ENCODE measurements at places on chromosomes 2 and 18.

DNA sequence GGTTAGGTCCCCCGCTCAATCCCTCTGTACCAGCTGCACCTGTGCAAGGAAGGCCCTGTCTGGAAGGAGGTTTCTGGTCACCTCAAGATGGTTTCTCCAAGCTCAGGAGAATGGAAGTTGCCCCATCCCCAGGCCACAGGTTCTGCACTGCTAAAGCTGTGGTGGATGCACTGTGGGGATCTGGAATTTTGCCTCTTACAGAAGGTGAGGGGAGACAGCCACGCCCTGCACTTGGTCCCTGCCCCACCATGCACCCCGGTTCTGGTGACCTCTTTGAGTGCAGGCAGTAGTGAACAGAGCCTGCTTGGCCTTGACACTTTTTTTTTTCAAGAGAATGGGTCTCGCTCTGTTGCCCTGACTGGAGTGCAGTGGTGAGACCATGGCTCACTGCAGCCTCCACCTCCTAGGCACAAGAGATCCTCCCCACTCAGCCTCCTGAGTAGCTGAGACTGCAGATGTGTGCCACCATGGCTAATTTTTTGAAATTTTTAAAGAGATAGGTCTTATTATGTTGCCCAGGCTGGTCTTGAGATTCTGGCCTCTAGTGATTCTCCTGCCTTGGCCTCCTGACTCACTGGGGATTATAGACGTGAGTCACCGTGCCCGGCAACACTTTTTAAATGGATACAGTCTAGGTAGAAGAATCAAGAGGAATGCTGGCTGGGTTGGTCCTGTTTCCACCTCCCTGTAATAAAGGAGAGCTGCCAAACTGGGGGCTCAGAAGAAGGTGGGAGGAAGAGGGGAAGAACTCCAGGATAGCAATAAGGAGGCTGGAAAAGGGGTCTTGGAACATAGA is 5.8 kb upstream of the NT5DC4 start:
- DNase-seq = no peak

GRCh38 chr2:234373481-234374149 is 123.3 kb downstream of the ARL4C start:
- no peak for DNase-seq

DNA sequence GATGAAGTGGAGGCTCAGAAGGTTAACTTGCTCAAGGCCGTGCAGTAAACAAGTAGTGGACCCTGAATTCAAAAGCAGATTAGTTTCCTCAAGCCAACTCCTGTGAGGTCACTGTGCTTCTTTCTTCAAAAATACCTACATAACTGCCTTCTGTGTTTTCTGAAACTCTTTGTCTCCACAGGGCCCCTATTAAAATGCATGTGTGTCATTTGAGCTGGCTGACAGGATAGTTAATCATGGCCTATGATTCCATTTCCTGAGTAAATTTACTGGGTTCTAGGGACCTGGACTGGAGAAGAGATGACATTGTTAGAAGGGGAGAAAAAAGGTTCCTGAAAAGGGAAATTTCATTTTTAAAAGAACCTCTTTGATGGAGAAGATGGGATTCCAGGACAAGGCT is 12.9 kb upstream of the DTNA start:
- DNase-seq = no peak

GRCh38 chr18:22320155-22320554 is 97.6 kb downstream of the CTAGE1 start:
- no peak for DNase-seq

DNA sequence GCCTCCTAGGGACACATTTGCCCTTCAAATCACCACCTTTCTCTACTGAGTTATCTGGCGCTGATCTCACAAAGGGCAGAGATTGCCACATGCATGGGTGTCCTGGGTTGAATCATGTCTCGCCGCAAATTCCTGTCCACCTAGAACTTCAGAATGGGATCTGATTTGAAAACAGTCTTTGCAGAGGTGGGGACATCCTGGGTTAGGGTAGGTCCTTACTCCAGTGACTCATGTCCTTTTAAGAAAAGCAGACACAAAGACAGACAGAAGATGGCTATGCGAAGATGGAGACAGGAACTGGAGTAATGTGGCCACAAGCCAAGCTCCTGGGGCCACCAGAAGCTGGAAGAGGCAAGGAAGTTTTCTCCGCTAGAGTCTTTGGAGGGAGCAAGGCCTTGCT is 197.4 kb upstream of the SMIM21 start:
- DNase-seq = no peak

GRCh38 chr18:54815086-54815485 is 13.2 kb upstream of the RAB27B start:
- DNase-seq = no peak

DNA sequence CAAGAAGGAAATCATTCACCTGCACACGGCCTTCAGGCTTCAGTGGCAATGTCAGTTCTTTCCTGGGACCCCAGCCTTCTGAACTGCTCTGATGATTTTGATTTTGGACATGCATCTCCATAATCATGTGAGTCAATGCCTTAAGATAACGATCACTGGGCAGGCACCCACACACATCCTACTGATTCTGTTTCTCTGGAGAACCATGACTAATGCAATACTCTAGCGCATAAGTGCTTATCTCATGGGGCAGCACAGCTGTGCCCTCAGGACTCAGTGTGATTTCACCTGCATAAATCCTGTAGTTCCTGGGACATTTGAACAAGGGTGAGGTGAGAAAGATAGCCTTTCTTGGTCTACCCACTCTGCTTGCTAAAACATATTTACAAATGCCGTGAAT is 144.6 kb downstream of the AKAIN1 start:
- DNase-seq = no peak

DNA sequence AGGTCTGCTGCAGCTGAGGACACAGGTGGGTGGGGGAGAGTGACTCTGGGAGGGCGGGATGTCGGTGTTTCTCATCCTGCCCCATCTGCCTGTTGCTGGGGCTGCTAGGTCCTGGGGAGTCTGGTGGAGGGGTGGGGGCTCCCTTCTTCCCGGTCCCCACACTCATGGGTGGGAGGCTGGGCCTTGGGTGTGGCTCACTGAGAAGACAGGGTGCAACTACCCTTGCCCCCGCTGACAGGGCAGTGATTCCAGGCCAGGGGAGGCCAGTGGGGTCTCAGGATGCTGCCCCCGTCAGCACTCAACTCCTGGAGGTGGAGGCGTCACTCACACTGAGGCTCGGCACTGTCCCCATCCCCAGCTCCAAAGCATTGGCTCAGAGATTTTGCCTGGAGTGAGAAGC is 7.7 kb upstream of the NFATC1 start:
- DNase-seq = no peak

GRCh38 chr2:73836141-73836943 is 7.6 kb downstream of the STAMBP start:
- no peak for DNase-seq

- DNase-seq = no peak
These were observed 32.4 kb upstream of the ACYP2 start for GRCh38 chr2:54083021-54083420.

DNA sequence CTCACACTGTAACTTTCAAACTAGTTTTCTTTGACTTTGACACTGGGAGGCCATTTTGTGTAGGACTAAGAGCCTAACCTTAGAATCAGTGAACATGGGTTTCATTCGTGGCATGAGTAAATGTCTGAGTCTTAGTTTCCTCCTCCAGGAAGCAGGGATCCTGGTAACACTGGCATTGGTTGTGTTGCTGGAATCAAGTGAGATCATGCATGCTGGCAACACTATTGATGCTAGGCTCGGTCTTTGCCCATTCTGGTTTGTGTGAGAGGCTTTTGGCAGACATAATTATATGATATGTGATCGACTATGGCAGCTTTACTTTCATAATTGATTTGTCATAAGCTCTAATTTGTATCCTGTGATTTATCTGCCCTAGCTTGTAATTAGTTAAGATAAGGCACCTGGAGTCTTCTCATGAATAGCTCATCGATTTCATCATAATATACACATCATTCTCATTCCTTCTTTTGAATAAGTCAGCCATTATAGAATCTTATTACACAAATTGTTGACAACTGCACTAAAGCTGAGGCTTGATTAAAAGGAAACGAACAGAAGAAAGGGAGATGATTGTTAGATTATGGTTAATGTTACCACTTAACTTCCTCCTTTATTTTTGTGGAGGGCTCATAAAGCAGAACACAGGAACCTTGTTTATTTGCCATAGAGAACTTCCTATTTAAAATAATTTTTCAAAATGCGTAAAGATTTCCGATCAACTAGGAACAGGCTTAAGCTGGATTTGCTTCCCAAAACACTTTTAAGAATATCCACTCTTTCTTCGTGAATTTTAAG is 12.6 kb downstream of the PPP1R1C start:
- no peak for DNase-seq

- DNase-seq = no peak
These were observed 151.8 kb upstream of the UNC80 start for GRCh38 chr2:209619782-209620181.

DNA sequence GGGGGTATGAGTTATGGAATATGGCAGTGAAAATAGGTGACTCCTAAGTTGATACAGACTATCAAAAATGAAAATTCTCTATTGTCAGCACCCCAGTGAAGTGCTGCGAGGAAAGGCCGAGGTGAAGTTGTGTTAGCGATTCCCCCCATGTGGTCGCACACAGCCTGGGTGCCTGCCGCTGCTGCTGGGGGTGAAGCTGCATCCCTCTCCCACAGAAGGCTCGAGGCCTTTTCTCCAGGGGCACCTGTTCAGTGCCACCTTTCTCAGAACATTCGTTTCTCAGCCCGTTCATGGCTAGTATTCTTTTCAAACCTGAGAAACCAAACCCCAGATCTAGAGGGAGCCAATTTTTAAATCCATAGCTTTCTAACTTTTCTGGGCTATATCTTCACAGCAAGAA is 23.8 kb downstream of the HK2 start:
- no peak for DNase-seq

DNA sequence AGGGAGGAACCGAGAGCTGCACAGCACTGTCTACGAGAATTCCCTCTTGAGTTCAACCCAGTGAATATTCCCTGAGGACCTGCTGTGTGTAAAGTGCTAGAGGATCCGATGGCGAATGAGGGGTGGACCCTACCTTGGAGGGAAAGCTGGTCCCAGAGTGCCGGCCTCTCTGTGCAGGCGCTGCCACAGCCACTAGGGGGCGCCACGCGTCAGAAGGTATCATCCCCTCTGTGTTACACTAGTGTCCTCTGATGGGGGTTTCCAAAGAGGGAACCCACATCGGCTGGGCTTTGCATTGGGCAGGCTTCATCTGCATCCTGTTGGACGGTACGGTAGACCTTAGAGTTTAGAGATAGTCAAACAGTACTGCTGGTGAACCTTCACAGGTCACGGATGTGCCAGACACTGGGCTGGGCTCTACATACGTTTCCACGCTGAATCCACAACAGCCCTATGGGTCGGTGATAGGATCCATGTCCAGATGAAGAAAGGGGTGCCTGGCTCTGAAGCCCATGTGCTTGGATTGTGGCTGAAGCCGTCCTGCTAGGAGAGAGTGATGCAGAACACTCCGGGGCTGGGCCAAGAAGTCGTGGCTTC is 39.0 kb downstream of the COA5 start:
- peak; percentile 59 for DNase-seq

- no peak for DNase-seq
These were observed 395.3 kb downstream of the LPIN1 start for GRCh38 chr2:12141618-12142258.

- DNase-seq = peak; percentile 69
These were observed 73.4 kb downstream of the ACTR2 start for GRCh38 chr2:65300761-65301711.

DNA sequence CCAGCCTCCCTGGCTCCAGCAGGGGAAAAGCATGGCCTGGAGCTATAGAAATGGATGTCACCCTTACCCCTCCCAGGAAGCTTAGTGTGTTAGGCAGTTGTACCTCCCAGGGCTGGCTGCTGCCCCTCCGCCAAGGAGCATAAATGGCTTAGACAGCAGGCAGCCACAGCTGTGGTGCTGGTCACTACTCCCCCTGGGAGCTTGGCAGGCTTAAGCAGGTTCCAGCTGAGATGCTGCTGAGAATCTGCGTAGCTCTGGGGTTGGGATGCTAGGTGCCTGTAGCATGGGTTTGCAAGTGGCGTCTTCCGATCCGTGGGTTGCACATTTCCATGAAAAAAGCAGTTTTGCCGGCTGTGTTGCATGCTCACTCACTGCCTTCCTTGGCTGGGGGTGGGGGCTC is 369.7 kb downstream of the CTNNA2 start:
- no peak for DNase-seq

DNA sequence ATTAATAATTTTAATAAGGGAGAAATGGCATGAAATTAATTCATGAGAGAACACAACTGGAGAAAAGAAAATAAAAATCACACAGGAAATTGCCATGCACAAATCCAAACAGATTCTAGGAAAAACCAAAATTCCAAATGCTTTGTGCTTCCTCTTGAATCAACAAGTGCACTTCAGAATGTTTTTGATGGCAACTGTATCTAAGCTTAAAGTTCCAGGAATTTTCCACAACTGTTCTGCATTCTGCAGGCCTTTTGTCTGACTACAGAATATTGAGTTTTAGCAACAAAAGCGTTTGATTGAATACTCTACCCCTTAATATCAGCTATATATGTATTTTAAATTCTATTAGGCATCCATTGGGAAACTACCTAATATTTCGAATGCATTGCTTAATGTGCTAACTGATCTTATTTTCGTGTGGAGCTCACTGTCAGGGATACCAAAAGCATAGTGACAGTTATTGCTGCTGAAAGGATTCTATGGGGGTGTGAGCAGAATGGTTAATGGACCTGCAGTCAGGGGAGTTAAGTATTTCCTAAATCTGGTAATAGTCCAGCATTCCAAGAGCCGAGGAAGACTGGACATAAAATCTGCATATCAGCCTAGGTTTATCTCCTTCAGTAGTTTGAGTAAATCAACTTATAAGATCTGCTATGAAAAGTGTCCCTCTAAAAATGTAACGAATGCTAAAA is 482.7 kb upstream of the POU3F3 start:
- DNase-seq = no peak

GRCh38 chr18:24465486-24465885 is 5.0 kb downstream of the HRH4 start:
- DNase-seq = no peak
